ENCODE measurements at places on chromosomes 1 and 21.

- DNase-seq: no peak
Observed at GRCh38 chr21:39696618-39697017, 48.4 kb upstream of the IGSF5 start.

DNA sequence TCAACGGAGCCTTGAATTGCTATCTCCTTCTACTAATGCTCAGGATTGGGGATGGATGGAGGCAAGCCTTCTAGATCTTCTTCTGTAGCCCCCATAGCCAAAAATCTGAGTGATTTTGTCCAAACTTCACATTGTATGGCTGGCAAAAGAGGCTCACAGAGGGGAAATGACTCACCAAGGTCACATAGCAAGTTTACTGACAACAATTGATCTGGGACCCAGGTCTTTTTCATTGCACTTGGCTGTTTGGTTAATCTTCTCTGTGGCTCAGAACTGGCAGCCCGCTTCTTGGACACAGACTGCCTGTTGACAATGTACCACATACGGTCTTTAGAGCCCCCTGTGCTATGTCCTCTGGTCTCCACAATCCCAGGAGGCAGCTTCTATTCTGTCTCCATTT, 3.0 kb upstream of the LACTBL1 start:
- DNase-seq: no peak

DNA sequence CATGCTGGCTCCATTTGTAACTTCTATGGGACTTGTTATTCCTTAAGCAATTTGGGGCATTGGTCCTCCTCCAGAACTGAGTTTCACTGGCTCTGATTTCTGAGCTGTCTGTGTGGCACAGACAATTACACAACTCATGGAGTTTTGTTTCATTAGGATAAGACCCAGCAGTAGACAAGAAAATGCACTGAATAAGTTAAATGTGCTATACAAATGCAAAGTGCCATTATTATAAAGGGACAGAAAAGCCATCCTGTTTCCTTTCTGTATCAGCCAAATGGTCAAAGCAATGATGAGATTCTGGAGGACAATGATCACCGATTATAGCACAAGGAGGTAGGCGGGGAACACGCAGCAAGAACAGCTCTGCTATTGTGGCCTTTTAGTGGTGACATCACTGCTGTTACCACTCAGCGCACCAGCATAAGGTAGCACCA, 81.9 kb downstream of the CNIH3 start:
- DNase-seq: no peak

- no peak for DNase-seq
Observed at GRCh38 chr21:44288251-44289110, 2.8 kb downstream of the AIRE start.

GRCh38 chr1:182101415-182102042, 40.0 kb upstream of the ZNF648 start:
- peak; percentile 94 for DNase-seq

DNA sequence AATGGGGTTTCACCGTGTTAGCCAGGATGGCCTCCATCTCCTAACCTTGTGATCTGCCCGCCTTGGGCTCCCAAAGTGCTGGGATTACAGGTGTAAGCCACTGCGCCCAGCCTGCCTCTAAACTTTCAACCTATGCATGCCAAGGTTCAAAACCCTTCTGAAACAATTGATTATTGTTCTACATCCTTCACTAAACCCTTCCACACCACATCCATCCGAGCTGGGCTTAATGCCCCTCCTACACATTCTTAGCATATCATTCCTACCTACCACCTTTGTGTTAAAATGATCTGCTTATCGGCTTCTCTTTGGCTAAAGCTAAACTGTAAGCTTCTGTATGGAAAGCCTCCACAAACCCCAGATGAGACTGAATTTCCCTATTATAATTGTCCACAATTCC, 40.8 kb upstream of the DOCK7 start:
- DNase-seq: peak; percentile 70

DNA sequence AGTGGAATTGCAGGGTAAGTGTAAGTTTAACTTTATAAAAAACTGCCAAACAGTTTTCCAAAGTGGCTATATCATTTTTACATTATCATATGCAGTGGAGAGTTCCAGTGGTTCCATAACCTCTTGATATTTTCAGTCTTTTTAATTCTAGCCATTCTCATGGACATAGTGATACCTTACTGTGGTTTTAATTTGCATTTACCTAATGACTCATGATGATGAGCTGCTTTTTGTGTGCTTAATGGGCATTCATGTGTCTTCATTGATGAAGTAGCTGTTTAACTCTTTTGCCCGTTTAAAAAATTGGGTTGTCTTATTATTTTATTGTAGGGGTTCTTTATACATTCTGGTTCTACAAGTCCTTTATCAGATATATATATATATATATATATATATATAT, 29.4 kb downstream of the SNX27 start:
- no peak for DNase-seq

- DNase-seq: no peak
Observed at GRCh38 chr1:58864654-58865053, 80.8 kb upstream of the JUN start.

DNA sequence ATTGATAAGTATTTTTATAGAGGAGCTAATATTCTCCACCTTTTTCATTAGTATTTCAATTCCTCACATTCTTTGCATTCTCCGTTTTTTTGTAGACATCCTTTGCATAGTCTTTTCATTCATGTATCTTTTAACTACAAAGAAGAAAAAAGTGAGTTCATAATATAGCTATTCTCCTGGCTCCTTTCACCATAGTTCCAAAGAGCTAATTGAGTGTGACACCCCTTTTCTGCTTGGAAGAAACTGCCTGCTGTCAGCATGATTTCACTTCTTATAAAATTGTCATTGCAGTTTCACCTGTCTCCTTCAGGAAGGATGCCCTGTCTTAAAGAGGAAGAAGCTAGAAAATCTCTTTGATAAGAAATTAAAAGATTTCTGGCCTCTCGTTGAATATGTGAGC, 991.1 kb downstream of the KCNT2 start:
- DNase-seq: peak; percentile 5

DNA sequence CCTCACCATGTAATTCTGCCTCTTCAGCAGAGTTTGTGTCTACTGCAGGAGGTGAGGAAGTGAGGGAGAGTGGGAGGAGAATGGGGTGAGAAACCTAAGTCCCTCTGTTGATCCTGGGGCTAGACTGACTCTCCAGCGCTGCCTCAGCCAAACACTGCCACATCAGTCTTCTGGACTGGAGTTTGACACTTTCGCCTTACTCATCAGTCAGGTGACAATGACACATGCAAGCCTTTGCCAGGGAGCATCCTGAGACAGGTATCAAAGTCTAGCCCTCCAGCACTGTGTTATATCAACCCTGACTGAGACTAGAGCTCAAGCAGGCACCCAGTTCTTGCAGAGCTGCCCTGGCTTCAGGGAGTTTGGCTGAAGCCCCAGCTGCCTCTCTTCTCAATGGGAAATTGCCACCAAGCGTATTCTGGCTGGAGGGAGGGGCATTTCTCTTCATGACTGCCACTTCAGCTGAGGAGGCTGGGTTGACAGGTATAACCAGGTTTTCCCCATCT, 33.3 kb upstream of the SUCO start:
- DNase-seq: no peak

DNA sequence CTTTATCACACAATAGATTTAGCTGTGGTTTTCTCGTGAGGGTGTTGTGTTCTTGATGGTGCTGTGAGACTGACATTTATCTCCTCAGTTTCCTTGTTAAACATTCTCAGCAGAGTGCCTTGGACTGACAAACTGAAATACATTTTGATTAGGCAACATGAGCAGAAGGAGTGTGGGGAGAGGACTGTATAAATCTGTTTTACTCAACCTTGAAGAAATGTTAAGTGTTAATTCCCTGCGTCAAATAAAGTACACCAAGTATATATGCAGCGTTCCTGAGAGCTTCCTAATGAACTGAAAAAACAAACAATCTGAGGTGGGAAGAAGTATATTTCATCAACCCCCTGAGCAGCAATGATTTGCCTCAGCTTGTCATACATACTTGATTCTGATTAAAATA, 540.3 kb upstream of the B3GALT2 start:
- no peak for DNase-seq

- DNase-seq: no peak
Observed at GRCh38 chr1:212986551-212986950, 29.1 kb downstream of the ANGEL2 start.

- DNase-seq: no peak
Observed at GRCh38 chr1:155812878-155813277, 44.1 kb downstream of the GON4L start.

GRCh38 chr1:18060366-18060765, 47.2 kb upstream of the IGSF21 start:
- DNase-seq: no peak

DNA sequence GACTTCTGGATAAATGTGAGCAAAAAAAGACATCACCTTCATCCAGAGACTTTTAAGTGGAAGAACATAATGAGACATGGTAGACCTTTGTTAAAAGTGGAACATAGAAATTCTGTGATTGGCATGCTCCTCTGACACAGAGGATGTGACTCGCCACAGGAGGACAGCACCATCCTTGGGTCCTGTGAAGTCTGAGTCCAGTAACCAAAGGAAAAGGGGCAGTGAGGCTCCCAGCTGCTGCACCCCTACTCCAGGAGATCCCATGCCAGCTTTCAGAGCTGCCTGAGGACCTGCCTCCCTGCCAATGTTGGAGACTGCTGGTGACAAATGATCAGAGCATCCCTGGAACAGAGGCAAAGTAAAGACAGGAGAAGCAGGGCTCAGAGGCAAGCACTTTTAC, 136.2 kb downstream of the BRINP2 start:
- no peak for DNase-seq

DNA sequence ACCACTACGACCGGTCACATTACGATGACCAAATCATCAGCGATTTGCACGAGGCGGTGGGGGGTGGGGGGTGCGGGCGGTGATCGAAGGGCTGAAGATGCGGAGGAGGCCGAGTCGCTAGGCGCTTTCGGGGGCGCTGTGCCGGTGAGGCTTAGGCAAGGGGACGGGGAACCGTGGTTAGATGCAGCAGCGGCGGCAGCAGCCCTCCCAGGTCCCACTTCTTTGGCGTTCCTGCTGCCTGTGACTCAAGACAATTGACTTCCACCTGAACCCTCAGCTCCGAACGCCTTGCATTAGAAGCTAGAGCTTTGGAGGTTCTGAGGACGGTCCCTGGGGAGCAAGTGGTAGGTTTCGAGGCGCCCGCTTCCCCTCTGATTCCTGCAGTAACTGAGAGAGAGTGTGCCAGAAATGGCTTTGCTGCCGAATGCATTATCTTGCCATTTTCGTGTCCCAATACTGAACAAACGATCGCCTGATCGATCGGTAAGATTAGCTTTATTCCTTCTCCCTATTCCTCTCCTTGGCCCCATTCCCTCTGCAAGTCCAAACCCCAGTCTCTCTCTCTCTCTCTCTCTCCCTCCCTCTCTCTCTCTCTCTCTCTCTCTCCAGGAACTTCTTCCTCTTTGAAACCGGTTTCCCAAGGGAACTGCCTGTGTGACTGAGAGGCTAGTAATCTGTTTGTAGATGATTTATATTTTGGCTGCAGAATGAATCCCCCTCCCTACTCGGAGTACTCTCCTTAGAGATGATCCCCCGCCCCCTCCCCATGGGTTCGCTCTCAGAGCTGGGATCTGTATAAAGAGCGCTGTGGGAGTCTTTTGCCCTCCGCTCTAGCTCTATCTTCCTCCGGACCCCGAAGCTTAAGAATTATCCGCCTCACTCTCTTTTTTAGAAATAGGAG, 735 bp upstream of the BRINP3 start:
- DNase-seq: peak; percentile 84

DNA sequence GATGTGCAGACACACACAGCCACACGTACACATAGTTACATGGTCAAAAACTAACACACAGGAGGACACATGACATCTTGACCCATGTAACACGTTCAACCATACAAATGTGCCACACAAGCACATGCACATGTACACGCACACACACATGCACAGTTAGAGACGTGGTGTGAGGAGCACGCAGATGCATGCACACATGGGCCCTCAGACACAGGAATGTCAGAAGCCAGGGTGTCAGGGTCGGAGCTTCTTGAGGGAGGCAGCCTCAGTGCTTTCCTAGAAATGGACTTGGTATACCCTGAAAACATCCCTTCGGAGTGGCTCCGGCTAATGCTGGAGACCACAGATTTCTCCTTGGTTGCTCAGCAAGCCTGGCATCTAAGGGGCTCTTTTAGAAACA, 114.3 kb downstream of the DMRTB1 start:
- DNase-seq: no peak

DNA sequence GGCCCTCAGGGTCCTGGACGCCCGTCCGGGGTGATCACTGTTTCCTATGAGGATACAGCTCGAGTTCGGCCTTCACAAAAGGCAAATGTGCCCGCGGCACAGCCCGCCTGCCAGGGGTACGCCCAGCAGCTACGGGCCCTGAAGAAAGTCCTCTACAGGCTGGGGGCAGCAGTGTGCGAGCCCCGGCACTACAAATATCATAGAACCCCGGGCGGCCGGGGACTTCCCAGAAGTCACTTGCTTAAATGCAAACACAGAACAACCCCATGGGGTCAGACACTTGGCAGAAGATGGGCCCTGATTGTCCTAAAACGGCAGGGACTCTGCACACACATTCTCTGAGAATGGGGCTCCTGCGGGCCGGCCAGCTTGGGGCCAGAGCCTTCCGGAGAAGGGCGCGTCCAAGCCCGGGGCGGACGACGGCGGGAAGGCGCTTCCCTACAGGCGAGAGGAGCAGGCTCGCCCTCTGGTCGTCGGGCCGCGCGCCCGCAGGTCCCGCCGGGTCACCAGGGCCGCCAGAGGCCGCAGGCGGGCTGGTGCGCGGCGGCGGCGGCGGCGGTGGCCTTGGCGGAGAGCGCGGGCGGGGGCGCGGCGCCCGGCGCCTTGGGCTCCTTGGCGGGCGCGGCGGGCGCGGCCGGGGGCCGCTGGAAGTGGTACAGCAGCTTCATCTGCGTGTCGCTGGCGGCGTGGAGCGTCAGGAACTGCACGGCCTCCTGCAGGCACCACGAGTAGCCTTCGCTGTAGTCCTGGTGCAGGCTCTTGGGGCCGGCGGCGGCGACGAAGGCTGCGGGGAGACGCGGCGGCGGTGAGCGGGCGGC, 888 bp downstream of the HES5 start:
- peak; percentile 76 for DNase-seq

- DNase-seq: no peak
Observed at GRCh38 chr21:45555251-45555556, 13.0 kb upstream of the SLC19A1 start.

DNA sequence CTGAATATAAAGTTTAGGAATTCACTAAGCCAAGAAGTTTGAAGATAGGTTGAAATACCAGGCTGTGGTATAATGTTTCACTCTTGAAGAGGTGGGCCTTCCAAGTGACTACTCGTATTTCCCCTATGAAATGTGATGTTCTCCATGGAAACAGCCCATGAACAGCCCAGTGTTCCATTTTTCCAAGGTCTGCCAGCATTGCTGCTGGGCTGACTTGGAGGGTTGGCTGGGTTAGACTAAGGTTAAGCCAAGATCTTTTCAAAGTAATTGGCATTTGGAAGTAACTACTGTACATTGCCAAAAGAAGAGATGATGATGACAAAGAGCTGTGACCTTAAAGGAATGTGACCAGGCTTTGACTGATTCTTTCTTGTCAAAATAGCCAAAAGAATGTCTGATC, 73.8 kb downstream of the RPE65 start:
- no peak for DNase-seq

DNA sequence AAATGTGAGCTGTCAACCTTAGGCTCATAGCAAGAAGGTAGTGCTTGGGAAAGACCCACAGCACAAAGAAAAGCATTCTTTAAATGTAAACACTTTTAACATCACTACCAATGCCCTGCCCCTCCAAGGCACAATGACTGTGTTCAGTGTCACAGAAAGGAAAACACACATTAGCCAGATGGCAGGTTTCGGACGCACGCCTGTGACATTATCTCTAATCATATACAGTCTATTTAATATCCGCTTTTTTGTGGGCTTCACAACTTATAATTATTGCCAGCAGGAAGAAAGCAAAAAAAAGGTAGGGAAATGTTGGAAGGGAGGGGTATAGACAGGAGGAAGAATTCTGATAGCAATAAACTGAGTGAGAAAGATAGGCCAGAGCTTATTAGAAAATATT, 112.4 kb upstream of the BEND5 start:
- DNase-seq: peak; percentile 26

Measured in GM23338 (cell line).